Stimulated activated CD4-positive, alpha-beta T cell treated with anti-CD3 and anti-CD28 coated beads, Interleukin-2, amount 100 ng/mL, for 4 hours (primary cell): ENCODE measurements at places on chromosomes 6 and 20.

GRCh38 chr6:84882768-84883766 lies 118.7 kb upstream of the TBX18 start:
- DNase-seq: no peak

DNA sequence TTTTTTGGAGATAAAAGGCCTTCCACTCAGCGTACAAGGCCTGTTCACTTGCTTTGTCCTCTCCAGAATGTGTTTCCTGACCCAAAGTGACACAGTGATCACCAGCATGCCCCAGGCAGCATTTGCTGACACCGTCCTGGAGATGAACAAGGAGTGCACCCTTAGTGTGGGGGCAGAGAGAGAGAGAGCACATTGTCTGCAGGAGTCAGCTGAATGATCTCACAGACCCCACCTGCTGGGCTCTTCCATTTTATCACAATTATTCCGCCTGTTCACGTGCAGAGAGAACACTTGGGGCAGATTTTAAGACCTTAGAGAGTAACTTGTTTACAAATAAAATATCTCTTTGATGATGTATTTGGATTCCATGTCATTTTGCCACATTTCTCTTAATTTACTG lies 22.4 kb upstream of the MAS1L start:
- no peak for DNase-seq

DNA sequence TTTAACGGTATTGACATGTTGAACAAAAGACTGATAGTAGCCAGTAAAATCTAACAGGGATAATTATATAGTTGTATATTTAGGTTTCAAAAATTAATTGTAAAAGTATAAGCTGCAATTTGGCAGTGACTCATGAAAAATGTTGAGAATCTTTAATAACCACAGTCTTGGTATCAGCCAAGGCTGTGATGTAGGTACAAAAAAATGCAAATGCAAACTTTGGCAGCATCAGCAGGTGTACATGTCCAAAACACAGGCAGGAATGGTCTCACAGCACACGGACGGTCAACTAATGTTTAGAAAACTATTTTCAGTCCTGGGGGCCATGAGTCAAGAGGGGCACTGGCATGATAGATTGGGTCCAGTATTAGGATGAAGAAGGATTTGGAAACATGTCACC lies 58.5 kb upstream of the BEND3 start:
- no peak for DNase-seq

- DNase-seq: no peak
Measured at GRCh38 chr6:157518397-157519250, 137.6 kb downstream of the ZDHHC14 start.

- no peak for DNase-seq
Measured at GRCh38 chr6:35494161-35494563, 2.7 kb downstream of the TEAD3 start.

DNA sequence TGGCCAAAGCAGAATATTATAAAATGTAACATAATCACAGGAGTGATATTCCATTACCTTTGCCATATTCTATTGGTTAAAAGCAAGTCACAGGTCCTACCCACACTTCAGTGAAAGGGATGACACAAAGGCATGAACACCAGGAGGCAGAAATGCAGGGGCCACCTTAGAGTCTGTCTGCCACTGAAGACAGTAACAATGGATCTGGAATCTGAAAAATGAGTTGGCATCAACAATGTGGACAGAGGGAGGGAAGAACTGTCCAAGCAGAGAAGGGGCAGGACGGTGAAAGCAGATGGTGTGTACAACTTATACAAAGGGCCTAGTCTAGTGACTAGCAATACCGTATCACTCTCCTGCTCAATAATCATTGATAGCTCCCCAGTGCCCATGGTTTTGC lies 6.6 kb upstream of the LPIN3 start:
- no peak for DNase-seq

- DNase-seq: no peak
Measured at GRCh38 chr20:25447671-25448070, 40.2 kb downstream of the GINS1 start.

DNA sequence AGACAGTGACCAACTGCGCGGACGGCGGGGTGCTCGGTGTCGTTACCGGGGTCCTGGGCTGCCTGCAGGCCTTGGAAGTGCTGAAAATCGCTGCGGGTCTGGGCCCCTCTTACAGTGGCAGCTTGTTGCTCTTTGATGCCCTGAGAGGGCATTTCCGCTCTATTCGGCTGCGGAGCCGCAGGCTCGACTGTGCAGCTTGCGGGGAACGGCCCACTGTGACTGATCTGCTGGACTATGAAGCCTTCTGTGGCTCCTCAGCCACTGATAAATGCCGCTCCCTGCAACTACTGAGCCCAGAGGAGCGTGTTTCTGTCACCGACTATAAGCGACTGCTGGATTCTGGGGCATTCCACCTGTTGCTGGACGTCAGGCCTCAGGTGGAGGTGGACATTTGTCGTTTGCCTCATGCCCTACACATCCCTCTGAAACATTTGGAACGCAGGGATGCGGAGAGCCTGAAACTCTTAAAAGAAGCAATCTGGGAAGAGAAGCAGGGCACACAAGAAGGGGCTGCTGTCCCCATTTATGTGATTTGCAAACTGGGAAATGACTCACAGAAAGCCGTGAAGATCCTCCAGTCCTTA lies 1.0 kb downstream of the MOCS3 start:
- DNase-seq: no peak

GRCh38 chr20:31939661-31940060 lies 12.2 kb downstream of the PDRG1 start:
- no peak for DNase-seq

- DNase-seq: no peak
Measured at GRCh38 chr6:126955621-126956020, 162.8 kb upstream of the RSPO3 start.

DNA sequence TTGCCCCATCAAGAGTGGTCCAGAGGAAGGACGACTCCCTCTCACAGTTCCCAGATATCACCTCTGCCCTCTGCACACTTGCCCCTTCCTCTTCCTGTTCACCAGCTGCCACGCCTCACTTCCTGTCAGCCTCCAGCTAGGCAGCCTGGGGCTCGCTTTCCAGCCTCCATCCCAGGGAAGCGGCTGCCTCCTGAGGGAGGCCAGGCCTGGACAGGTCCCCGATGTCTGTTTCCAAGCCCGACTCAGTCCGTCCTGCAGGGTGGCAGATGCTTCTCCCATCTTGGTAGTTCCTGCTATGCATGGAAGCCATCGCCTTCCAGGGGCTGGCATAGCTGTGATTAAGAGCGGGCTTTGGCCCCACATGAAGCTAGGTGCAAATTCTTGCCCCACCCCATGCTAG lies 233.5 kb upstream of the PMEPA1 start:
- DNase-seq: no peak

DNA sequence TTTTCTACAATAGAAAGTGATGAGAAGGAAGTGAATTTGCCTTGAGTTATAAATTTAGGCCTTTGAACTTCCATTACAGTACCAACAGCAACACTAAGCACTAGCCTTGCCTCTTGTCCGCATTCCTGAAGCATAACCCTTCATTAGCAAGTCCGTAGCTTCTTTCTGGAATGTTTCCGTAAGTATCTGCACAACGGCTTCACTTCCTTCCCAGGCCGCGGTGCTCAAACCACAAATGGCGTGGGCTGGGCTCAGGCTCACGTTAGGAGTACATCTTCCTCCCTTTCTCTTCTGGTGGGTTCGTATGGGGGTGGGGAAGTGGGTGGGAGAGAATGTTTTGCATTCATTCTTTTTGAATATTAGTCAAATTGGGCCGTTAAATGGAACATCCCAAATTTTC lies 193.8 kb upstream of the SNX9 start:
- no peak for DNase-seq

DNA sequence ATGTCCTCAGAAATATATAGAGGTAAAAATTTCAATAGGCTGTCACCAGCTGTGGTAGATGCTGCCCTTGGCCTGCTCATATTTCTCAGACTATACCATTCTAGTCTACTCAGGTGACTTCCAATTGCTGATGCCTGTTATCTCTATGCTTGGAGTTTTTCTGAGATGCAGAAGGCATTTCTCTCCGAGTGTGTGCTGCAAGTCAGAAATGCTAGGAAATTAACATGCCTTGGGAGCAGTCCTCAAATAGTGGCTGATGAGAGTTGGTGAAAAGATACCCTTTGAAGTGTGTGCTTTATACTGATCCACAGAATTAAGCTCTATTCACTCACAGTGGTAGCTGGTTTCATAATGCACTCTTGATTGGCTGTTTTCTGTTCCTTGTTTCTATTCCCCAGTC lies 43.2 kb upstream of the PKIB start:
- no peak for DNase-seq

- DNase-seq: no peak
Measured at GRCh38 chr6:14212020-14212419, 94.4 kb downstream of the CD83 start.

DNA sequence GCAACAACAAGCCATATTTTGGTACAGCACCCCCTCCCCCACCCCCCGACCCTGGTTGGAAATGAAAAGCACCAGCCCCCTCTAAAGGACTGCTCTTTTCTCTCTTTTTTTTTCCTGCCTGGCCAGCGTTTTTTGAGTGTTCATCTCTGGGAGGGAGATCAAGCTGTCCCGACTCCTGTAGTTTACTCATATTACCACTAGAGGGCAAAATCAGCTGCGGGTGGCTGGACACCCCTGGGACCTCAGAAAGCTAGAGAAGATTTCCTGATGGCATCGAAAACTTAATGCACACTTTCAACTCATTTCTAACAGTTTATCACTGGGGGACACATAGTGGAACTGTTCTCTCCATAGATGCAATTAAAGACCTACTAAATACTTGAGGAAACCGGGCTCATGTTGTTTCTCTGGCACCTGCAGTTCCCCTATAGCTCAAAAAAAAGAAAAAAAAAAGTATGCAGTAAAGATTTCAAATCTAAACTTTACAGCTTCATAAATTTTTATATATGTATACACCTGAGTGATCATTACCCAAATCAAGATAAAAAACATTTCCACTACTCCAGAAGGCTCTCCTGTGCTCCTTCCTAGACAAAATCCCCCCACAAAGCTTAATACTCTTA lies 24.4 kb downstream of the CNBD2 start:
- peak; percentile 31 for DNase-seq

DNA sequence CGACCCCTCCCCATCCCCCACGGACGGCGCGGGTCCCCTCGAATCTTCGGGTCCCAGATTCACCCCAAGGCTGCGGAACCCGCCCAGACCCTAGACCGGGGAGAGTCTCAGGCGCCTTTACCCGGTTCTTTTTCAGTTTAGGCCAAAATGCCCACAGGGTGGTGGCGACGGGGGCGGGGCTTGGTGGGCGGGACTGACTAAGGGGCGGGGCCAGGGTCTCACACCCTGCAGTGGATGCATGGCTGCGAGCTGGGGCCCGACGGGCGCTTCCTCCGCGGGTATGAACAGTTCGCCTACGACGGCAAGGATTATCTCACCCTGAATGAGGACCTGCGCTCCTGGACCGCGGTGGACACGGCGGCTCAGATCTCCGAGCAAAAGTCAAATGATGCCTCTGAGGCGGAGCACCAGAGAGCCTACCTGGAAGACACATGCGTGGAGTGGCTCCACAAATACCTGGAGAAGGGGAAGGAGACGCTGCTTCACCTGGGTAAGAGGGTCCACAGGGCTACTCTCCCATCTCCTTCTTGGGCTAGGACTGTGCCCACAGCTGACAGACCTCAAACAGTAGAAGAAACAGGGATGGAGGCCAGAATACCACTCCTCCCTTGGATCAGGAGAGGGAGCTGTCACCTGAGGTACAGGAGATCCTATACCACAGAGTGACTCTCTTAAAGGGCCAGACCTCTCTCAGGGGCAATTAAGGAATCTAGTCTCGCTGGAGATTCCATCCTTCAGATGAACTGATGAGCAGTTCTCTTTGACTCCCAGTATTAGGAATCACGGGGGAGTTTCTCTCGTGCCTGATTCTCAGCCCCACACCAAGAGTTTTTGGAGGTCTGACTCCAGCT lies 942 bp downstream of the HLA-E start:
- DNase-seq: peak; percentile 80

GRCh38 chr6:80642452-80642851 lies 536.0 kb downstream of the BCKDHB start:
- DNase-seq: no peak

DNA sequence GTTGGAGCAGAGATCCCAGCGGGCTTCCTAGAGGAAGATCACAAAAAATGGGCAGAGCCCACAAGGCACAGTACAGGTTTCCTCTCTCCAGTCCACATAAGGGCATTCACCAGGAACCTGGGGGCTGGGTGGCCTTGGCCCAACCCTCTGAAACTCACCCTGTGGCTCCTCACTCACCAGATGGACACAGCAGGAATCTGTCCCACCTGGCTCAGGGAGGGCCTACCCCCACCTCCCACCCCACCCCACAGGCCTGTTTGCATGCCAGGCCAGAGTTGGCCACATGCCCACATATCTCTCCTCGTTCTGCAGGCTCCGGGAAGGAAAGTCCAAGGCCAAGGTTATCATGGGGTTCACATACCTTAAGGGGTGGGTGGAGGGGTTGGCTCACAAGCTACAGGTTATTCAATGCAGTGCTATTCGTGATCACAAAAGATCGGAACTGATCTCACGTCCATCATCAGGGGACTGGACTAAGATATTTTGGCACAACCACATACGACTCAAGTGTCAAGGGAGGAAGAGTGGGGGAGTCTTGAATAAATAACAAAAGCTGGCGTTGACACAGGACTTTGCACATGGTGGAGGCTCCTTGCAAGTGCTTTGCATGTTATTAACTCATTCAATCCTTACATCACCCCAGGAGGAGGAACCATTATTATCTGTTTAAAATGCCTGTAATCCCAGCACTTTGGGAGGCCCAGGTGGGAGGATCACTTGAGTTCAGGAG lies 13.0 kb downstream of the RIPOR3 start:
- no peak for DNase-seq

DNA sequence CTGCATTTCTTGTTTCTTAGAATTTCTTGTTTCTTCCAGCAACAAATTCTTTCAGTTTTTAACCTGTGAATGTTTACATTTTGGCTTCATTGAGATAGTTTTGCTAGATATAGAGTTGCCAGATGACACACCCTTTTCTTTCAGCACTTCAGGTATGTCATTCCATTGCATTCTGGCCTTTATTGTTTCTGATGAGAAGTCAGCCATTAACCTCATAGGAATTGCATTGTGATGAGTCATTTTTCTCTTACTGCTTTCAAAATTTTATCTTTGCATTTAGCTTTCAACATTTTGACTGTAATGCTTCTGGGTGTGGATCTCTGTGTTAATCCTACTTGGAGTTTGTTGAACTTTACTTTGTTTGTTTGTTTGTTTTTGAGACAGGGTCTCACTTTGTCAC lies 440.3 kb upstream of the HS3ST5 start:
- no peak for DNase-seq

GRCh38 chr6:21537637-21538036 lies 55.9 kb upstream of the SOX4 start:
- DNase-seq: no peak
